ENCODE measurements at places on chromosomes 1 and 21.

DNA sequence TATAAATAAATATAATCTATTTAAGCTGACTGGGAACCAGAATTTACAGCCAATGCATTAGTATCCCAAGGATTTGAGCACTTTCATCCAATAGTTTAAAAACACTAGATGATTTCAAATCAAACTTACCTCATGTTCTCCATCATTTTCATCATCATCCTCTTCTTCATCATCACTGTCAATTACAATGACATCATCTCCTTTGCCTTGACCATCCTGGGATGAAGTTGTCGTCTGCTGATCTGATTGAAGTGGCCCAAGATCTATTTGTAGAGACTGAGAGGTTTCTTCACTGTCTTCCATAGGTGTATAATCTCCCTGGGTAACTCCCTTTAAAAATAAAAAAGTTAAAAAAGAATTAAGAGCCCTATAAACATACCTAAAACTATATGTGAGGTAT lies 47.7 kb downstream of the TPR start:
- DNase-seq, result no peak

GRCh38 chr1:56074007-56074651 lies 505.2 kb downstream of the PLPP3 start:
- no peak for DNase-seq

DNA sequence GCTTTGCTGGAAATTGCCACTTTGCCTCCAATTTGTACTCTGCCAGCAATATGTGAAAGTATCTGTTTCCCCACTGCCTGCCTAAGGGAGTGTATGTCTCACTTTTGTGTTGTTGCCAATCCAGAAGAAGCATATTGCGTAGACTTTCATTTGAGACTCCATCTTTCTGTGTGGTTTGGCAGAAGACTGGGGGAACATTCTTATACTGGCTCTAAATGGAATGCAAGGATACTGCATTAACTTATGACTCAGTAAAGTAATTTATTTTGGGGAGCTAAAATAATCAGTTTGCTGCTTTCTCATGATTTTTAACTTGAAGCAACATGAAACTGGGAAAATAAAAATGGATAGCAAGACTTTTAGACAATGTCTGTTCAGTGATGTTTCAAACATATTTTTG lies 107.7 kb upstream of the TMPRSS2 start:
- DNase-seq, result no peak

DNA sequence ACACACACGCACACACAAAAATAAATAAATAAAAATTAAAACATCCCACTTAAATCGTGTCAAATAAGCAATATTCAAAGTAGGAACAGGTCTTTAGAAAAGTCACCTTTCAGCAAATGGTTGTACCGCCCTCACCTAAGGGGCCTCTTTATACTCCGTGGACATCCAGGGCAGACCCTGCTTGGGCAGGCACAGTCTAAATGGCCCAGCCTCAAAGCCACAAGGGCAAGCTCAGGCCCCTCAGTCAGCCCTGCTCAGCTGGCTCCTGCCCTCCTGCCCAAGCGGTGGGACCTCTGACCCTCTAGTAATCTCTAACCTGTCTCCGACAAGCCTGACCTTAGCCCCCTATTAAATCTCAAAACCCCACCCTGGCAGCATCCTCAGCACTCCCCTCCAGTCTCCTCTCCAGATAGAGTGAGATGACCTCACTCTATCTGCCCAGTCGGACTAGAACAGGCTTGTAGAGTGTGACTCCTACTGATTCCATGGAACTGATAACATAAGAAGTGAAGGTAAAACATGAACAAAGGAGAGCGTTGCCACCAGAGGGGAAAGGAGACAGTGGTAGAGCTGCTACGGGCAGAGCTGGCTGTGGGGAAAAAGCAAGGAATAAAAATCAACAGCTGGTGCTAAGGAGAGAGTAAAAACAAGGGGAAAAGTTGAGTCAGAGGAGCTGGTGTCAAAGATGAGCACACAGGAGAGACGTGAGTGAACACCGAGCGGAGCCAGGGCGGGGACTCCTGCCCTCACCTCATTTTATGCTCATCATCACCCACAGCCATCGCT lies 36.0 kb downstream of the SIPA1L2 start:
- DNase-seq, result no peak

- DNase-seq, result peak; percentile 38
Observed at GRCh38 chr1:115088871-115089419, 358 bp downstream of the TSPAN2 start.

- no peak for DNase-seq
Observed at GRCh38 chr1:70840260-70840953, 207.2 kb downstream of the PTGER3 start.

GRCh38 chr1:38003261-38004250 lies 1.8 kb downstream of the FHL3 start:
- no peak for DNase-seq

Data from DMS79 treated with DMSO at 0.1 percent for 48 hours (cell line).